Peyer's patch (tissue), 4 donors: ENCODE measurements at places on chromosomes 3 and 15.
A peak's percentile ranks its signal among the peaks of the same experiment; 100 is the strongest.

GRCh38 chr3:194095464-194095863, 40.5 kb upstream of the HES1 start:
- no peak for DNase-seq

DNA sequence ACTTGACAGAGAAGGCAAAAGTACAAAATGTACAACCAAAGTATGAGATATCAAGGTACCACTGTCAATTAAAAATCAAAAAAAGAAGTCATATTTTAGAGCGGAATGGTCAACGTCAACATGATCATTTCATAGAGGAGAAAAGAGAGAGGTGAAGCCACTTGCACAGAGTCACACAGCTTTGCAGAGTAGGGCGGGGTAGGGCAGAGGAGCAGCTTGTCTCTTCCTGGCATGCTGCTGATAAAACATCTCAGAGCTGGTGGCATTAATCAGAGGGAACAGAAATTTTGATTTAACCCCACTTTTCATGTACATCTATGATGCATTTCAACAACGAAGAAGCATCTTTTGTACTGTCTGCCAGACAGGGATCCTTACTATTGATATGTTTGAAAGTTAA, 5.2 kb upstream of the IGF1R start:
- DNase-seq, result no peak

- no peak for DNase-seq
Observed at GRCh38 chr3:67489816-67490215, 164.6 kb downstream of the SUCLG2 start.

DNA sequence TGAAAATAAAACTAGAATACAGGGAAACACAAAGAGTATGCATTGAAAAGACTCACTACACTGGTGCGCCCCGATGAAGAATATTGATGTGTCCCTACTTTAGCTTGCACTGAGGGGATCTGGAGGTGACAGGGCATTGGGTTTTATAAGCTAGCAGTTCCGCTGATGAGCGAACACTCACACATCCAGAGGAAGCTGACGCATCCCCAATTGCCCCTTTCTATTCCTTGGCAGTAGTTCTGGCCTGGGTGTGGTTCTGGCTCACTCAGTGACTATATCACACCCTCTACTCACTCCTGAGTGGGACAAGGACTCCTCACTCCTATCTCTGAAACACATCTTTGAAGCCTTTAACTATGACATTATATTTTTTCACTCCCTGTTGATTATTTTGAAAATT, 71.0 kb downstream of the B3GNT5 start:
- peak; percentile 51 for DNase-seq

DNA sequence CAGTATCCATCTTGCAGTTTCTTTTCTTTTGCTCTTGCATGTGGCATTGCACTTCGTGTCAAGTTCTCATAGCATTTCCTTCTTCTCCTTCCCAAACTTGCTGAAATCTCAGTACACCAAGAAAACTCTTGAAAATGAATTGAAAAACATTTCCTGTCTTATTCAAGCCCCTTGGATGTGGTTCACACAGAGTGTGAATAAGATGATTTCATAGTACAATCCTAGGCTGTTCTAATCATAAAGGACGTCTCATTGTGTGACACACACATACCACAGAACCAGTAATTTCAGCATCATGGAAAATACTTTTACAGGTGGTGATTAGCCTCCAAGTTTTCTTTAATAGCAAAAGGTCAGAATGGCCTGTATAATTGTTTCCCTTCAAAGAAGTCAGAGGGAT, 121.6 kb upstream of the AADACL2 start:
- no peak for DNase-seq

DNA sequence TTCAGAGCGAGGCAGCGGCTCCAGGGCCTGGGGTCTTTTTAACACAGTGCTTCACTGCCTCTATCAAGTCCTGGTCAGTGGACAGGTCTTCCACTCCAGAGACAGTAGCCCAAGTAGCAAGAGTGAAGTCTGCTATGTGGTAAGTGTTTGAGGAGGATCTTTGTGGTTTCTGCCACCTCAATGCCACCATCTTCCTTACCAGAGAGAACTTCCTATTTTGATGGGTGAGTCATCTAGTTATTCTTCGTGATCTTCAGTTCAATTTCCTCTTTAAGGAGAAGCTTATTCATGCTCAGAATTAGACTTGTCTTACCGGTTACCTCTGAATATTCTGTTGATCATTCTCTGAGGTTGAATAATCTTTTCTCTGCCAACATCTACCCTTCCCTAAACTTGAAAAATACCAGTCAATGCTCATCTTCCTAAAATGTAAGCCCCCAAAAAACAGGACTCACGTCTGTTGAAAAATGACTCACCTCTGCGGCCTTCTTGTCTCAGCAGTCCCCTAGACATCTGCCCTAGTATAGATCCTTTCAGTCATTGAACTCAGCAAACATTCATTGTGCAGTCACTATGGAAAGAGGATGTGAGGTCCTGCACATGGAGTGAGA, 32.2 kb upstream of the BCL6 start:
- peak; percentile 54 for DNase-seq

DNA sequence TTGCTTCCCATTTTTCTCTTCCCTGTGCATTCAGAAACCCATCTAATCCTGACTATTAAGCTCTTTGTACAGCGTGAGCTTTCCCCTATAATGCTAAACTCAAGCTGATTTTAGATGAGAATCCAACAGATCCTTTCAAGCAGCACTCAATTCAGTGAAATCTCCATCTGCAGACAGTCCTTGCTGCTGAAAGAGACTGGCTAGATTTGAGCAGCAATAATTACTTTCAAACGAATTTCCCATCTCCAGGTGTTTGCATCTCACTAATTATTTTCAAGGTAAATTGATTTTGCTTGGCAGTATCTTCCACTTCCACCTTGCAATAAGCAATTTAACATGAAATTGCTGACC, 49.5 kb upstream of the SLC7A14 start:
- DNase-seq, result no peak

- DNase-seq, result no peak
Observed at GRCh38 chr3:58434990-58435389, 1.4 kb upstream of the PDHB start.

GRCh38 chr3:194091141-194091540, 44.8 kb upstream of the HES1 start:
- DNase-seq, result no peak

- no peak for DNase-seq
Observed at GRCh38 chr3:114299941-114300624, 6.3 kb downstream of the TIGIT start.

DNA sequence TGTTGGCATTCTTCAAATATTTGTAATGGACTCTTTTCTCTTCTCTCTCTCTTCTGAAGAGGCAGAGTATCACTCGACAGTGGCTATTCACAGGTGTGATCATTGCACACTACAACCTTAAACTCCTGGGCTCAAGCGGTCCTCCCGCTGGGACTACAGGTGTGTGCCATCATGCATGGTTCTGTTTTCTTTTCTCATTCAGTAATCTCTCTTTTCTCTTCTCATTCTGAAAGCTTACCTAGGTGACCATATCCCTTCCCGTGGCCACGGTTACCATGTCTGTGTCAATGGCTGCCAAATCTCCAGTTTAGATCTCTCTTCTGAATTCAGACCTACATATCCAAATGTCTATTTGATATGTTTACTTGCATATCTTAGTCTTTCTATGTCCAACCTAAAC, 96.3 kb downstream of the SOX2 start:
- no peak for DNase-seq

DNA sequence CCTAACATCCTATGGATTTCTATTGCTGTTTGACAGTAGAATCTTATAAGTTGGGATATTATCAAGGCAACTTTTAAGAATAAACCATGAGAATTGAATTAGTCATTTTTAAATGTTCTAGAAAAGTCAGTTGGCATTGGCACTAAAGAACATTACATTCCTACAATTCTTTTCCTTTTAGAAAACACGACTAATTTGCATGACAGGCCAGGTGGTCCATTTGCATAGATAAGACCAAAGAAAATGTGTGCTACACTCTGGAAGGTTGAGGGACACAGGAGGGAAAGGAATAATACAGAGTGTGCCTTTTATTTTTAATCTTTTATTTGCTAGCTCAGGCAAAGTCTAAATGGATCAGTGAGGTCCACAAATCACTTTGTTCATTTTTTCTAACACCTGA, 962.3 kb downstream of the EPHA3 start:
- no peak for DNase-seq

DNA sequence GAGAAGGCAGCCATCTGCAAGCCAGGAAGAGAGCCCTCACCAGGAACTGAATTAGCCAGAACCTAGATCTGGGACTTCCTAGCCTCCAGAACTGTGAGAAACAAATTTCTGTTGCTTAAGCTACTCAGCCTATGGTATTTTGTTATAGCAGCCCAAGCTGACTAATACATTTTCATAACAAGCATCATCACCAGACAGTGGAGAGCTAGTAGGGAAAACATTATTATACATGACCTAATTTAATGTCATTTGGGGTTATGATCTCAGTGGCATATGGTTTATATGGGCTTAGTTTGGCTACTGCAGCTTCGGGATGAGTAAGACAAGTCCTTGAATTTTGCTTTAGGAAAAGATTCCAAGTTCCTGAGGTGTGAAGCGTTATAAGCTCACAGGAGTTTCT, 35.6 kb downstream of the LNP1 start:
- DNase-seq, result no peak

- no peak for DNase-seq
Observed at GRCh38 chr3:111238885-111239284, 167.3 kb downstream of the NECTIN3 start.

DNA sequence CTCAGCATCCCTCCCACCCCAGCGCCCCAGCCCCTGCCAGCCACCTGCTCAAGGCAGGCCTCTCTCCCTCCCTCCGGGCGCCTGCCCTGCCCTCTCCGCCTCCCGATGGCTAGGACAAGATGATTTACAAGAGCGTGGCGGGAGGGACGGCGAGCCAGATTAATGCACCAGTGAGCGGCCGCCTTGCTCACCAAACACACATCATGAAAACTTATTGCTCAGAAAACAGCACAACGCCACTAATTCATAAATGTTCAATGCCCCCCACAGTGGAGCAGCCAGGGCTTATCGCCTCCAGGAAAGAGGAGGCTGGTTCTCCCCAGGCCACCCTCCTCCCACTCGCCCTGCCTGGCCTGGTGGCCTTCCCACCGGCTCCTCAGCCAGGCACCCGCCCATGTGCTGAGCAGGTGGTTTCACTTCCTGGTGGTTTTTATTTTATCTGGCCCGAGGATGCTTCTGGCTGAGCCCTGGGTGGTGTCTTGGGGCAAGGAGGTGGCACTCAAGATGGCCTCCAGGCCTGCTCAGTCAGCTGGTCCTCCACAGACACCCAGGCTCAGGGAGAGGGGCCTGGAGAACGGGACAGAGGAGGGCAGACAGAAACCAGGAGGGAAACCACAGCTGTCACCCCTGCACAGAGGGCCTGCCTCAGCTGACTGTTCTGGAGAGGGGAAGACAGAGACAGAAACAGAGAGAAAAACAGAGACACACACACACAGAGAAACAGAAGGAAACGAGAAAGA, 284.9 kb downstream of the UACA start:
- peak; percentile 70 for DNase-seq

DNA sequence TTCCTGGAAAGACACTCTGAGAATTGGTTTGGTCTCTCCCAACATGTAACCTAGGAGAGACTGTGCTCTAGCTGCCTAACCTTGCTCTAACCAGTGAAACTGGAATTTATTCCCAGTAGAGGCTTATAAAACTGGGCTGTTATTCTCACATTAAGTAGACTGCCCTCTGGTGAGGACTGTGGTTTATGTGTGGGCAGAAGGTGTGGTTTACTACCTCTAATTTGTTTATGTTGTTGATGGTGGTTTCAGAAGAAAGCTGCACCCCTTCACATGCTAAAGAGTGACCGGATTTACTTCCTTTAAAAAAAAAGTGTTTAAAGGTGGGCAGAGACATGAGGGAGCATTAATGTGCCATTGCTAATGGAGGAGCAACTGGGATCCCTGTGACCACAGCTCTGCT, 273.2 kb downstream of the MECOM start:
- DNase-seq, result no peak

GRCh38 chr3:131110087-131110486, 83.4 kb downstream of the NEK11 start:
- no peak for DNase-seq

DNA sequence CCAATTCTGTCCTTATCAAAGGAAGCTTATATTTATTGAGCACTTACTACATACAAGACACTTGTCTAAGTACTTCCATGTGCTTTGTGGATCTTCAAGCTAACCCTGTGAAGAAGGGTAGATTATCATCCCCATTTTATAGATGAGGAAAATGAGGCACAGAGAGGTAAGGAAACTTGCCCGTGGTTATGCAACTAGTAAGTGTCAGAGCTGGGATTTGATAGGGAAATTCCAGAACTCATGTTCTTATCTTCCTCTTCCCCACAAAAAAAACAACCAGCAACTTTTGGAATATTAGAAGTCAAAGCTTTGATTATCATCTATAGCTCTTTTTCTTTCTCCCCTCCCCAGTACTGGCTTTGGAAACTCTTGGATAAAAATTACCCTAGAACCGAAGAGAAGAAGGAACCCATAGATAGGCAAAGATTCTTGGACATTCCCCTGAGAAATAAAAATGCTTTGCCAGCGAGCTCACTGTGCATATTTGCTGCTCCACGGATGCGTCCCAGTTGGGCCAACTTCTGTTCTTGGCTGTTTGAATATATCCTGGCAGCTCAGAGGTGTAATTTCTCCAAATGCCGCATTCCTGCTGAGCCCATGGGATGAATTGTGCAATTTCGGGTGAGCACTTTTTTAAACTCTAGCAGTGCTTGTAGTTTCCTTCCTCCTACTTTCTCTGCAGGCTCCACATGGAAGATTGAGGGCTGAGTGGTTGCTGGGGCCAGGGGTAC, 591.5 kb upstream of the CFAP20DC start:
- DNase-seq, result no peak

GRCh38 chr3:151964743-151965142, 91.3 kb downstream of the SUCNR1 start:
- DNase-seq, result no peak

DNA sequence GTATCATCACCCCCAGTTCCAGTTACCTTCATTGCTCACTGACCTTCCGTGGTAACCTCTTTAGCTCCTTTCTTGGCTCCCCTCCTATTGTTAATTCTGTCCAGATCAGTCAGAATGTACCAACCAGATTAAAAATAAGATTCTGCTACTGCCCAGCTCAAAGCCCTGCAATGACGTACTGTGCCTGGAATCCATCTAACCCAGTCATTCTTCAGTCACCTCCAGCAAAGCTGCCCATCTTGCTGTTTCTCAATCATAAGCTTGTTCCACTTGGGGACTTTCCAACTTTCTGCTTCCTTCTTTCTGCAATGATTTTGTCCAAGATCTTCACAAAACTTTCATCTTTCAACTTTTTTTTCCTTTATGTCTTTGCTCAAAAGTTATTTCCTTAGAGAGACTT, 512.0 kb upstream of the ZNF385D start:
- no peak for DNase-seq

DNA sequence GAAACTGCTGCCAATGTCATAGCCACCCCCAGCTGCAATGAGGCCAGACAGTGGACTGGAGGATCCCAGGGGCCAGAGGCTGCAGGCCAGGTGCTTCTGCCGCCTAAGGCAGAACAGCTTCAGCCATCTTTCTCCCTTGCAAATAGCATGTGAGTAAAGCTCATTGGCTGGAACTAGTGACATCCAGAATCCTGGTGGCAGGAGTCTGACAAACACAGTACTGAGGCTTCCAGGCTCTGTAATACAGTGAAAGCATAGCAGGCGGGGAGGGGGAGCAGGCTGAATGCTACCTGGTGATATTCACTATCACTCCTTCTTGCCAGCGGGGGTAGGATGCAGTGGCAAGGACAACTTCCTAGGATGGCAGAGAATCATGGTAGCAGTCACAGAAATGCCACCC, 36.5 kb upstream of the TBC1D21 start:
- no peak for DNase-seq
